ENCODE measurements at places on chromosomes 4 and X. TPM values are rescaled to one million over a fixed set of nuclear protein-coding genes. Genes with fewer than 3 reads are reported as not detected.

Gene OCIAD1
- 92.4 TPM for total RNA-seq

Gene PCDH11X
- total RNA-seq = not detected

Gene TRIML2
- total RNA-seq = not detected

Gene USP27X
- total RNA-seq = 1.4 TPM

Gene PWWP3B
- not detected for total RNA-seq

Gene FUNDC2
- total RNA-seq = 49.3 TPM

Gene MED12
- total RNA-seq = 50.2 TPM

Gene FGFBP2
- total RNA-seq = 12.0 TPM

Gene RBMXL3
- total RNA-seq = not detected

Gene CYSLTR1
- 2.8 TPM for total RNA-seq

Gene LRAT
- not detected for total RNA-seq

Gene CLOCK
- 9.3 TPM for total RNA-seq

Gene TMEM255A
- total RNA-seq = not detected

Gene TASL
- total RNA-seq = 3.1 TPM

Gene TMEM154
- total RNA-seq = 22.2 TPM

Gene OGT
- 252 TPM for total RNA-seq

Gene NR3C2
- total RNA-seq = 5.7 TPM

Gene EDNRA
- total RNA-seq = not detected

Data from activated CD8-positive, alpha-beta T cell treated with anti-CD3 and anti-CD28 coated beads, Interleukin-2, amount 10 ng/mL, durations not matched to agents 7 days and 5 days (primary cell).